ENCODE measurements at places on chromosomes 5 and 9.

GRCh38 chr5:175466700-175467318 lies 11.6 kb upstream of the SFXN1 start:
- DNase-seq = no peak

DNA sequence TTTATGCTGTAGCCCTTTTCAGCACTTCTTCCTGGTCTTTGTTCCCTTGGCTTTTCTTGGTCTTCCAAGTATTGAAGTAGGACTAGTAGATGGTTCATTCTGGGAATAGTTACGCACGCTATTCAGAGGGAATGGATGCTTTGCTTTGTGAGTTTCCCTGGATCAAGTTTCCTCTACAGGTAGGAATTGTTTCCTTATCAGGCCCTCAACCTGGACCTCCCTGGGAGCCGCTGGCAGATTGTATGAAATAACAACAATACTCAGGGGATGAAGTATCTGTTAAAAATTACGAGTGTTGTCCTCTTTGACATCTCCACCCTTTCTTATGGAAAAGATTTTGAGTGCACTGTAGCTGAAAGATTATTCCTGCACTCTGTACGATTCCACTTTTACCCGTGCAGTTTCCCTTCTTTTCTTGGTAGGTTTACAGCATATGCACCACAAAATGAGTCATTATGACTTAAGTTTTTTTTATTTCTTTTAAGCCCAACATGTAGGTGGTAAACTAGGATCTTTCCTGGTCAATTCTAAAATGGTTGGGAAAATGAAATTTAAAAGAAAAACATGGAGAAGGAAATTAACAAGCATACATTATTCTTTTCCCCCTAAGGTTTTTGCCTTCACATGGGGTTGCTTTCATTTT lies 57.9 kb downstream of the ARHGAP26 start:
- DNase-seq = no peak

- no peak for DNase-seq
Measured at GRCh38 chr9:78997296-78997695, 574.5 kb upstream of the TLE4 start.

GRCh38 chr5:85069659-85070640 lies 685.3 kb upstream of the EDIL3 start:
- no peak for DNase-seq

- peak; percentile 47 for DNase-seq
Measured at GRCh38 chr9:129834489-129835127, 467 bp downstream of the C9orf78 start.

- peak; percentile 88 for DNase-seq
Measured at GRCh38 chr9:127778280-127779135, at the start of gene SH2D3C. SH2D3C (minus strand) TSS chr9:127778666; CDS start chr9:127778627, 39 bp downstream.

DNA sequence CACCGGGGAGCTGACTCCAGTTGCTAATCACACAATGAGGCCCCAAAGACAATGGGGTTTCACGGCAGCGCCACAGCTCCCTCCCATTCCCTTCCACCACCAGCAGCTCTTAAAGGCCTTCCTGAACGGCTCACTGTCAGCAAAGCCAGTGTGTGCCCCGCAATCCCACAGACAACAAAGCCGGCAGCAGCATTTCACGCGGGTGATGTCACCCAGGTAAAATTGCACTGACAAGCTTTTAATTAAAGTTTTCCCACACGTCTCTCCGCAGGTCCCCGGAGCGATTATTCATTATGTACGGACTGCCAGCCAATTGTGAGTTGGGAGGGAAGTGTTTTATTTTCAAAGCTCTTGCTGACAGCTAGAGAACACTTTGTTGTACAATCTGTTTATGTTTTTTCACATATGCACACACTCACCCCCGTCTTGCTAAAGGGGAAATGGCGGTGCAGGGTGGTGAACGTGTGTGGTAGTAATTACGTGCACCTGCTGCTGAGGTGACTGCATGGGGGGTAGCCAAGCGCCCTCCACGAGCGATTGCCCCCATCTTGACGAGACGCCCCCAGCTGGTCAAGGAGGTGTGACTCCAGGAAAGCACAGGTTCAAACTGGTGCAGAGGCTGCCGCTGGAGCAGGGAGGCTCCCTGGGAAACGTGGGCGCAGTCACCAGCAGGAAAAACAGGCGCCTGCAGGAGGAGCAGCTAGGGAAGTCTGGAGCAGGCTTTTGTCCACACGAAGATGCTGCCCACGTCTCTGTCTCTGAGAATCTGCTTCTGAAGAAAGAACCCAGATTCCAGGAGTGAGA lies 65.0 kb downstream of the IRX2 start:
- no peak for DNase-seq

GRCh38 chr9:122202111-122202510 lies 26.6 kb downstream of the LHX6 start:
- DNase-seq = no peak

DNA sequence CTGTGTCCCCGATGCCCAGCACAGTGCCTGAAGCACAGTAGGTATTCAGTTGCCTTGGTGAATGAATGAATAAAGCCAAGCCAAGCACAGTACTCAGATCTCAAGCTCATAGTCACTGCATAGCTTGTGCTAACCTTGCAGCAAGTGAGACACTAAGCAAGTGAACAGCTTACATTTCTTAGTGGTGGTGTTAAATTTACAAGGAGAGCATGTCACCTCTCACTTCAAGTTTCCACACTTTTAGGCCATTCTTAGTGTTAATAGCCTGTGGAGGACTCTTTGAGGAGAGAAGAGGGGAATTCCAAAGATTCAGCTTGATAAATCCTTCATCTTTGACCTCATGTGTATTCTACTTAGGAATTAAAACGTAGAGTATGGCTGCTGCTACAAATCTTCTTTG lies 104.7 kb downstream of the C9orf152 start:
- DNase-seq = no peak

- peak; percentile 100 for DNase-seq
Measured at GRCh38 chr5:963673-964531, 44.7 kb upstream of the NKD2 start.

GRCh38 chr5:87116825-87117512 lies 150.7 kb upstream of the RASA1 start:
- no peak for DNase-seq

Data from NB4 (cell line).